Bronchial epithelial cell (primary cell): ENCODE measurements at places on chromosomes 6 and 20. TPM values are rescaled to one million over a fixed set of nuclear protein-coding genes. Genes with fewer than 3 reads are reported as not detected.

The CEP250 gene
- 15.0 and 21.9 TPM in 2 replicates for total RNA-seq

The MLN gene
- total RNA-seq = not detected in 2 replicates

The SMLR1 gene
- total RNA-seq = not detected in 2 replicates

The ID4 gene
- 1.6 and 2.8 TPM in 2 replicates for total RNA-seq

- peak; percentile 61 for DNase-seq
Measured at GRCh38 chr20:34549291-34549928, 9.1 kb upstream of the MAP1LC3A start.

DNA sequence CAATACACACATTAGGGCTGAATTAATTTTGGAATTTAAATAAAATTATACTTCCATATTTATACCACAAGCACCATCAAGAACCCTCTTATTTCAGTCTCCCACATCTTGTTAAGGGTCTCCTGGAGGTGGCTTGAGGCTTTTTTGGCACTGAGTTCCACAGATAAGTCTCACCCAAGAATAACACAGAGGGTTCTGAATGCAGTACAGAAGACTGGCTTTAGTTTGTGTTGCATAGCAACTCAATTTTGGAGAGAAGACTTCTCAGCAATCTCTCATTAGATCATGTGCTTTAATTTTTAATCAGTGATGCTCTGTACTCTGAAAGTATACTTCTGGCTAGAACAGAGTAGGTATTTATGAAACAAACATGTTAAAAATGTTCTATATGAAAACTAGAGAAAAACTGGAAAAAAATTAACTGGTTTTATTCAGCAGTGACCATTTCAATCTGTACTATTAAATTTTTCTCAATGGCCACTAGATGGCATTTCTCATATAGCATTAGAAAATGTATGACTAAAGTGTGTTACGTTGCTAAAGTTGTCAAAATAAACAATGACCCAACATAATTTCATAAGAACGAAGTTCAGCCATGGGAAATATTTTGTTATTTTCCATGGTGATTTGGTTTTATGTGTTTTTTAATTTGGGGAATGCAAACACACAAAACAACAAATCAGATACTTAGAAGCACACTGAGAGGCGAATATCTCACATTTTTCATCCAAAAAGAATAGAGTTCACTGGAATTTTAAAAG is 32.7 kb upstream of the MAP7 start:
- DNase-seq = peak; percentile 91

DNA sequence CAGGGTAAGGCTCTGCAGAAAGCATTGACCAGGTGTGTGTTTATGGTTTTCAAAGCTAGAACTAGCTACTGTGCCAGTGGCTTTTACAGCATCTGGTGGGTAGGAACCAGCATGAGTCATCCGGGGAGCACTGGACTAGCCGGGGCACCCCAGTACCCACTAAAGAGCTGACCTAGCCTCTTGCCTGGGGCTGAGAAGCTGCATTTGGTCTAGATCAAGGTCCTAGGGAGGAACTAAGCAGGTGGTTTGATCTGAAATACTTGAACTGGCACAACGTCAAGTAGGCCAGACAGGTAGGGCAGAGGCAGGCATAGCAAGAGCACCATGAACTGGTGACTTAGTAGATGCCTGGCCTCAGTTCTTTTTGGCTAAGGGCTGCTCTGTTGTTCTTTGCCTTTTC is 109.8 kb upstream of the PTPRK start:
- DNase-seq = peak; percentile 41

DNA sequence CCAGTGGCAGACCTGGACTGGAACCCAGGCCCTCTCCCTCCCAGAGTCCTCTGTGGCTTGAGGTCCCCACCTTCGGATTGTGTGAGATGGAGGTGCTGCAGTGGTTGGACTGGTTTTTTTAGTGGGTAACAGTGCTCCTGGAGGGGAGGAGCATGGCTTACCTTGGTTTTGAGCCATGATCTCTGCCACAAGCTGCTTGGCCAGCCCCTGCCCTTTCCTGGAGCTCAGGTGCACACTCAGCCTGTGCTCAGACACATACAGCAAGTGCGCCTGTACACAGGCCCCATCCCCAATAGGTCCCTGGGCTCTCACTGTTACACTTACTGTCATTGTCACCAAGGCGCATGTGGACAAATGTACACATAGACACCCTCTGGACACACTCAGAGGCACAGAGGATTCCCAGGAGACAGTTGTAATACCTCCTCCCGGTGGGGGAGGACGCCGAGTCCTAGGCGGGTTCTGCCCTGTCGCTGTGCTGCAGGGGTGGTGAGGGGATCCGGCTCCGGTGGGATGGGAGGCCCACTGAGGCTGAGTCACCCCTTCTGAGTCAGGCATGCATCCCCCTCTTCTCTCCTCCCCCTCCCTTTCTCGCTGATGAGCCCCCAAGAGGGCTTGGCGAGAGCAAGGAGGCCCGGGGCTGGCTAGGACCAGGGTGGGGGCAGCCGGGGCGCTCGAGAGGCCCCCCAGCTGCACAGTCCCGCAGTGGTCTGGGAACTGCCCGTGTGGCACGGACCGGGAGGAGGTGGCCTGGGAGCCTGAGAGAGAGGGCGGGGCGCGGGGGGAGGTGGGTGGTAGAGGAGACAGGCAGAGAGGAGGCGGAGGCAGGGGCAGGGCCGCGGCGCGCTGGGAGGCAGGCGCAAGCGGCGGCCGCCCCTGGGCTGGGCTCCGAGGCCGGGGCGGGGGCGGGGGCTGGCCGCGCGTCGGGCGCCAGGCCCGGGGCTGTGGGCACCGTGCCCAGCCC is 522 bp upstream of the EPB41L1 start:
- DNase-seq = peak; percentile 31

DNA sequence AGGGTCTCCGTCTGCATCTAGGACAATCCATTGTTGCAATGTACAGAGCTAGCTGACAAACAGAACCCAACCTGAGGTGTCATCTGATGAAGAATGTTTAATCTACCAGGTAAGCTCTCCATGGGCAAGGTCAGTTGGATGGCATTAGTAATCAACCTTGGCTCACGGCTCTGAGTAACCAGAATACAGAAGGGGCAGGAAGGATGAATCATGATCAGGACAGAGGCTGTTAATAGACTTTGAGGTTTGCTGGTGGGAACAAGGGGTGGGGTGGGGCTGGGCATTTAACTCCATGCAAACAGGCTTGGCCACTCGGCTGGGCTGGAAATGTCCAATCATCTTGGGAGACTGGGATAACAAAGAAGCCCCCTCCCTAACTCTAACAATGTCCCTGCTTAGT is 77.1 kb upstream of the MRPS10 start:
- DNase-seq = peak; percentile 99

DNA sequence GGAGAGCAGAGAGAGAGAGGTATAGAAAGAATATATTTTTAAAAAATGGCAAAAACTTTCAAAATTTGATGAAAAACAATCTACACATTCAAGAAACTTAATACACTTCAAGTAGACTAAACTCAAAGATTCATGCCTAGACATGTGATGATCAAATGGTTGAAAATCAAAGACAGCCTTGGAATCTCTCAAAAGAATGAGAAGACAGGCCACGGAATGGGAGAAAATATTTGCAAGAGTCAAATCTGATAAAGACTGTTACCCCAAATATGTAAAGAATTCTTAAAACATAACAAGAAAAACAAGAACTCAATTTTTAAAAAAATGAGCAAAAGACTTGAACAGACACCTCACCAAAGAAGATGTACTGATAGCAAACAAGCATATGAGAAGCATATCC is 49.7 kb downstream of the THEMIS start:
- no peak for DNase-seq

- no peak for DNase-seq
Measured at GRCh38 chr6:159801935-159802334, 1.9 kb downstream of the PNLDC1 start.

DNA sequence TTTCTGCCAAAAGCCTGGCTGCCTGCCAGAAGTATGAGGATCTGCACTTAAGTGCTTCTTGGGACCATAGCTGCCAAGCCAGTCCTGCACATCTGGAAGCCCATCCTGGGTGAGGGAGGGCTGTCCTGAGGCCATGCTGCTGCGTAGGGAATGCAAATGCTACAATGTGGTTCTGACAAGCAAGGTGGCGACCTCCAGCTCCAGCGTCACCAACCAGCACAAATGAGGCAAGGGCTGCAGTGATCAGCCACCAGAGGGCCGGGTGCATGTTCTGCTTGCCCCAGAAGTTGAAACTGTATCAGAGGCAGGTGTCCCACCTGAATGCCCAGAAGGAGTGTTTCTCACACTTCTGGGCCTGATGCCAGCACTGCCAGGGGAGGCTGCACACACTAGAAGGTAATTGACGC is 99.1 kb upstream of the KCNQ5 start:
- peak; percentile 21 for DNase-seq

DNA sequence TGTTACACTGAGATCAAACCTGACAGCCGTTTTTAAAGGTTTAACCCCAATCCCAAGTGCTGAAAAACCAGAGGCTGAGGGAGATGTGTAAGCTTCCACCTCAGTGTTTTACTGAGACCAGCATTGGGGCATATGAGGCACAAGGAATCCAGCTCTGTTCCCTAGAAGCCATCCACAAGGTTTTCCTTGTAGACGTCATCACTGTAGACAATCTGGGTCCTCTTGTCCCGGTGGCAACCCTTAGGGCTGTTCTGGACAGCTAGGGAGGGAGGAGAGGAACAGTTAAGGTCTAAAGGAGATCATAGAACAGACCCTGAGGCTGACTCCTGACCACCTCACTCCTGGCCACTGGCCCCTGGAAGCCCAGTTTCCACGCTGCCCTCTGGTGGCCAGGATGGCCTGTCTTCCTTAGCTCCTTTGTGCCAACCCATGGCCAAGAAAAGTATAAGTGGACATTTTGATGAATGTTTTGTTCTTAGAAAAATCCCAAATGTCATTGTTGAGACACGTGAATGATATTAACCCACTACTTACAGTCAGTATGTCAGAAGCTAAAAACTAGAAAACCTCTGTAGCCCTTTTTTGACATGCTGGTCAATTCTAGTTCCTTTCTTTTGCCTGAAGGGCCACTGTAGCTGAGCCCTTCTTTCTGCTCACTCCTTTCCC is 6.4 kb downstream of the CFB start:
- DNase-seq = peak; percentile 32

The LY6G5C gene
- total RNA-seq = 0.13 TPM in 1 of 2 replicates, not detected in the other

- no peak for DNase-seq
Measured at GRCh38 chr6:23268348-23268747, 699.0 kb downstream of the HDGFL1 start.

DNA sequence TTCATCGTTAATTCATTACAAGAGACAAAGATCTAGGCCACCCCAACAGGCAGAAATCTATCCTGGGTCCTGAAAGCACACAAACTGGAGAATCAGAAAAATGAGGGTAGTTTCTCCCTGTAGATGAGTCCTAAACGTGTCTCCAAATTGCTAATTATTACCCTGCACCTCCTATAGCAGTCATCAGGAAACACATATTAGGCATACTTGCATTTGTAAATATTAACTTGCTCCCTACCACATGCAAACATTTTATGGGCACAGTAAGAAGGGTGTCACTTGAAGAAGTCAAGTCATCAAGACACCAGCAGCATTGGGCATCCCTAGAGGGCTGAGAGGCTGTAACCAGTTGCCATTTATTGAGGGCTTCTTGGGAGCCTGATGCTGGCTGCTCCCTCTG is 17.9 kb upstream of the SIRPB1 start:
- DNase-seq = no peak

DNA sequence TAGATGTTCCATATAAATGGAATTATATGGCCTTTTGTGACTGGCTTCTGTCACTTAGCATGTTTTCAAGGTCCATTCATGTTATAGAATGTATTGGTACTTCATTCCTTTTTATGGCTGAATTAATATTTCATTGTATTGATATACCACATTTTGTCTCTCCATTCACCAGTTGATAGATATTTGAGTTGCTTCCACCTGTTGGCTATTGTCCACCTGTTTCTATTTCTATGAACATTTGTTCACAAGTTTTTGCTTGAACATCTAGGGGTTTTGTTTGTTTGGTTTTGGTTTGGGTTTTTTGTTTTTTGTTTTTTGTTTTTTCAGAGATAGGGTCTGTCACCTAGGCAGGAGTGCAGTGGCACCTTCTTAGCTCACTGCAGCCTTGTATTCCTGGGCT is 23.2 kb downstream of the WFDC3 start:
- no peak for DNase-seq

The CTCFL gene
- not detected in 2 replicates for total RNA-seq

GRCh38 chr20:55175081-55175480 is 699.7 kb downstream of the DOK5 start:
- no peak for DNase-seq

GRCh38 chr6:42434237-42434636 is 17.5 kb downstream of the TRERF1 start:
- no peak for DNase-seq

DNA sequence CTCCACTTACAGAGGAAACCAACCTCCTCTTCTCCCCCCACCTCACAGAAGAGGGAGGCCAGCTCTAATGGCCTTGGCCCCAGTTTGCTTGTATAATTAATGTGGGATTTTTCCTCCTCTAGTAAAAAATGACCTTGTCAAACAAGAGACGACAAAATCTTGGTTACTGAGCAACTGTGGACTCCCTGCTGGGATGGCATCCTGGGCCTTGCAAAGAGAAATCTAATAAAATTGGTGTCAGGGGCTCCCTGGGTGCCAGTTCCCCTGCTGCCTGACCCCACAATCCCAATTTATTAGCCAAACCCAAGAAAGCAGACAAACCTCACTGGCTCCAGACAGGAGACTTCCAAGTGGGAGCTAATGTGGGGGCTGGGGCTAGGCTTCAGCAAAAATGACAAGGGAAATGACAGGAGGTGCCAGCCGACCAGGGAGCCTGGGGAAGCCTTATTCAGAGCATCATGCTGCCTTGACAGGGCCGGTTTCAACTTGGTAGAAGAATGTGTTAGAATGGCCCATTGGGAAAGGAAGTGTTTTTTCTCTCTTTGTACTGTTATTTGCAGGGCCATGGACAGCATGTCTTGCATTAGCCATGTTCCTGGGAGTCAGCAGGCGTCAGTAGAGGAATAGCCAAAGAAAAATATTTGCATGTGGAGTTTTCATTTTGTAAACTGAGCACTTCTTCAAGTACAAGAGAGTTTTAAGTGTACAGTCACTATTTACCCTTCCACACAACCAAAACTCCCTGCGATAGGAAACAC is 816.9 kb downstream of the DHX35 start:
- DNase-seq = peak; percentile 33

DNA sequence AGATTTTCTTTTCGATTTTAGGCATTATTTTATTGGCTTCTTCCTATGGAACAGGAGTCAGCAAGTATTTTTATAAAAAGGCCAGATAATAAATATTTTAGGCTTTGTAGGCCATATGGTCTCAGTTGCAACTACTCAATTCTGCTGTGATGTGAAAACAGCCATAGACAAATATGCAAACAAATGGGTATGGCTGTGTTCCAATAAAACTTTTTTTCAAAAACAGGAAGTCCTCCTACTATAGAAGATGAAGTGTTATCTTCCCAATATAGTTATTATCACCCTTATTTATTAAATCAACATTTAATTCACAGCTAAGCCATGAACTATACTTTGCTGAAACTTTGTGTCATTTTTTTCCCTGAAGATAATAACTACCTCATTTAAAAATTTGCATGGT is 57.2 kb downstream of the CHD6 start:
- DNase-seq = no peak

GRCh38 chr20:39045676-39046075 is 83.5 kb downstream of the DHX35 start:
- DNase-seq = no peak

DNA sequence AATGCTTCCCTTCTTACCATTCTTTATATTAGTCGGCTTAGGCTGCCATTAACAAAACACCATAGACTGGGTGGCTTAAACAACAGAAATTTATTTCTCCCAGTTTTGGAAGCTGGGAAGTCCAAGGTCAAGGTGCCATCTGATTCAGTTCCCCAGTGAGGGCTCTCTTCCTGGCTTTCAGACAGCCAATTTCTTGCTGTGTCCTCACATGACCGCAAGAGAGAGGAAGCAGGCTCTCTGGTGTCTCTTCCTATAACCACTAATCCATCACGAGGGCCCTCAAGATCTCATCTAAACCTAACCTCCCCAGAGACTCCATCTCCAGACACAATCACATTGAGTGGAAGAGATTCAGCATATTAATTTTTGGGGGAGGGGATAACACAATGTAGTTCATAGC is 193.0 kb upstream of the SGK1 start:
- no peak for DNase-seq
